ENCODE measurements at places on chromosomes 1 and 21.

- no peak for DNase-seq
Measured at GRCh38 chr1:167695756-167696561, 25.8 kb upstream of the MPZL1 start.

DNA sequence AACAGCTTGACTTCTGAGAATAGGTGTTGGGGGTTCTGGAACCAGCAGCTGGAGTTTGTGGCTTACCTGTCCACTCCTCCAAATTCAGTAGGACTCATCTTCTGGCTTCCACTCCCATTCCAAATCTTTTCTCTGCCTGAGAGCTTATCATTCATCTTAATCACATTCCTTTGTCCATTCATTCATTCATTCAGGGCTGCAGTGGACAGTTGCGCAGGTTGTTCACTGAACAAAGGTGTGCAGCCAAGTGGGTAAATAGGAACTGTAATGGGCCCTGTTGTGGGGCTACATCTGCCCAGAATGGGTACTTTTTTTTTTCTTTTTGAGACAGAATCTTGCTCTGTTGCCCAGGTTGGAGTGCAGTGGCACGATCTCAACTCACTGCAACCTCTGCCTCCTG, 3.4 kb upstream of the HSPG2 start:
- no peak for DNase-seq

GRCh38 chr21:45154511-45155508, 80.4 kb downstream of the ADARB1 start:
- DNase-seq, result peak; percentile 30

GRCh38 chr1:153360190-153360589, 2.5 kb downstream of the S100A9 start:
- DNase-seq, result no peak

DNA sequence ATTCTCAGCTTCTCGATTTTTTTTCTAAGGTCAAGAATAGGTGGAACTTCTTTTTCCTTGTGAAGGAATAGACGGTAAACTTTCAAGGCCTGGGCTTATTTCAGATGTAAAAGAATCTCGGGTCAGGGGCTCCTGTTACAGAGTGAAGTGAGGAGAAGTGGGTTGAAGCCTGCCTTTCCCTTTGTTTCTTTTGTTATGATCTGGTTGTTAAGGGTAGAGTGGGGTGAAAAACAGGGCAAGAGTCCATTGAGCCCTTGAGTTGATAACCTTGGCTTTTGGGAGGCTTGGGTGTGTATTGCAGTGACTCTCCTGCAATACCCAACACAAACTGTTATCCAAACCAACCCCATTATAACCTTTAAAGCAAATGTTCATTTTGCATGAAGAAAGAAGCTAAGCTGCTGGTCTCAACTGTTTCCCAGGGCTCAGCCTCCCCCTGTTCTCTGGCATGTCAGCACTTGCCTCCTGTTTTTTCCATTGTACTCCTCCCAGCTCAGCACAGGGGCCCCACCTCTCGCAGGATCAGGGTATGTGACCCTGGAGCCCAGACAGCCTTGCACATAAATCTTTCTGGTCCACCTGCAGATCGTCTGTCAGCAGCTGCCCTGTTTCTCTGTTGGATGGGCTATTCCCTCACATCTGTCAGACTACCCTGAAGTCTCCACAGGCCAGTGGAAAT, 102.4 kb downstream of the CACHD1 start:
- DNase-seq, result no peak

DNA sequence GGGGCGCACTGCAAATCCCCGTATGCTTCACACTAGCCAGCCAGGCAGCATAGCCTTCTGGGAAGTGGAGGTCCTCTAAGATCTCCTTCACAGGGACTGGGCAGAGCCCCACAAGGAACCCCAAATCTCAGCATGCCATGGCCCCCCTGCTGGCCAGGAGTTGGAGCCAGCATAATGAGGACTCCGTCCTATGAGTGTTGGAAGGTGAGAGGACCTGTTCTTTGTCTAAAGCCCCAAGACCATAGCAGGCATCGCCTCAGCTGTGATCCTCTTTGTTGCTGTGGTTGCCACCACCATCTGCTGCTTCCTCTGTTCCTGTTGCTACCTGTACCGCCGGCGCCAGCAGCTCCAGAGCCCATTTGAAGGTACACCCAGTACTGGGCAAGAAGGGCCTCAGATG, 1.5 kb downstream of the SHISA4 start:
- DNase-seq, result no peak

DNA sequence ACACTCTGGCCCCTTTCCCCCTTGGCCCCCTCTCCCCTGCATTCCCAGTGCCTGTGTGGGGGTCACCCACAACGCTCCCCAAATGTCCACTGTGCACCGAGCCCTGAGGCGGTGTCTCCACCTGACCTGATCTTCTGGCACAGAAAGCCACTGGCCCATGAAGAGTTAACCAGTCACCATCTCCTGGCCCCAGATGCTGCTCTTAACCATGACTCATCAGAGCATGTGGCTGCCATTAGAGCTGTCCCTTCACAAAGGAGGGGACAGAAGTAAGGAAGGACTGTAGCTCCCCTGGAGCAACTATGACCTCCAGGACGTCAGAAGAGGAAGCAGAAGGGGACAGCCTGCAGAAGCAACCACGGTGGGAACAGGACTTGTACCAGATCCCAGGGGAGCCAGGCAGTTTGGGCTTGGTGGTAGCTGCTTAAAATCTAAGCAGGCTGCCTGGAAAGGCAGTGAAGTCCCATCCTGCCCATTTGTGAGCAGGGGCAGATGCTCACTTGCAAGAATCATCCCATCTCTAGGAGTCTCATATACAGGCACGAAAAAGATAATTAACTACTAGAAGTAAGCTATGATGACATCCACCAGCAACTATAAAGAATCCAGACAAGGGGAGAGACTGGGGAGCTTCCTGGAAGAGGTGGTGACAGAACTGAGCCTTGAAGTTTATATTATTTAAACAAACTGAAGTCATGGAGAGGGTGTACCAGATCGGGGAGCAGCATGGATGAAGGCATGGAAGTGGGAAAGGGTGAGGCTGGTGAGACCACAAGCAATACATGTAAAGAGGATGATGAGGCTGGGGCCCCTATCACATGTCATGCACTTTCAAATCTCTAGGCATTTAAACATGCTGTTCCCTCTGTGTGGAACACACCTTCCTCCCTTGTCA, 1.1 kb upstream of the TTC39A start:
- no peak for DNase-seq

DNA sequence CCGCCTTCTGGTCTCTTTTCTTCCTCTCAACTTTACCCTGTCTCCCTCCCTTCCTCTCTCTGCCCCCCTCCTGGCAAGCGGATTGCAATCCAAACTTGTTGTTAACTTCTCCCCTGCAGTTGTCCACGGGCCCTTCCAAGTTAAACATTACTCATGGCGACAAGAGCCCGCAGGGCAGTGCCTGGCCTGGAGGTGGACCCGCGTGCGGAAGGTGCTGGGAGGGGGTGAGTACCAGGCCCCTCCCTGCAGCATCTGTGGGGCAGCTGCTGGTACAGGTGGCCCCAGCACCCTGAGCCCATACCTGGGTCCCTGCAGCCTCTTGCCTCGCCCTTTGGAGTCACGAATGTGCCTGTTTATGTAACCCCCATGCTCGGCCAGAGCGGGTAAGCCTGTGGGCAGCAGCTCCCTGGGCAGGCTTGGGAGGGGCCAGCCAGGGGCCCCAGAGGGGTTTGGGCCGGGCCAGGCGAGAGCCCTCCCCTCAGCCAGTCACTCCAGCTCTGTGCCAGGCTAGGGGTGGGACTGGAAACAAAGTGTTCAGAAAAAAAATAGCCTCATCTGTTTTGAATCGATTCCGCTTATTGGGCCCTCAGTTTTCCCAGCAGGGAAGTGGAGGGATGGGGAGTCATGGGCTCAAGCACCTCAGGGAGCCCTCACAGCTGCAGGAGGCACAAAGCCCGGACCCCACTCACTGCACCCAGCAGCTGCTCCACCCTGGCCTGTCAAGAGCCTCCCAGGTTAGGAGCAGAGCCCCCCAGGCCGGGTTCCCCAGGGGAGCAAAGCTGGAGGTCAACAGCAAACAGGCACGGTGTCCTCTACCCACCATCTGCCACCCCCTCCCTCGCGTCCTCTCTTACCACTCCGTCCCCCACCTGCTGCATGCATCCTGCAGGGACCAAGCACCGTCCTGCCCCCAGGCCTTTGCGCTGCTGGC, 14.0 kb upstream of the FAAP20 start:
- DNase-seq, result no peak

Measured in activated CD4-positive, alpha-beta T cell treated with anti-CD3 and anti-CD28 coated beads, Interleukin-2, amount 50 U/mL, for 1 hour (primary cell).